Esophagus muscularis mucosa (tissue), 4 donors: ENCODE measurements at places on chromosomes 7 and 10. TPM values are rescaled to one million over a fixed set of nuclear protein-coding genes. Genes with fewer than 3 reads are reported as not detected.

SLC26A5 gene
- total RNA-seq = under 0.01 TPM

POLR1F gene
- total RNA-seq = 13.2 TPM

ANLN gene
- total RNA-seq = 10.8 TPM

NEUROD6 gene
- total RNA-seq = not detected

SPOCK2 gene
- total RNA-seq = 8.8 TPM

NODAL gene
- total RNA-seq = not detected

TEX36 gene
- not detected for total RNA-seq

CPEB3 gene
- 10.9 TPM for total RNA-seq

ARHGEF35 gene
- total RNA-seq = 1.5 TPM

WBP1L gene
- 98.7 TPM for total RNA-seq

H2BK1 gene
- total RNA-seq = not detected

ZNF503 gene
- total RNA-seq = 21.2 TPM

DPY19L1 gene
- total RNA-seq = 11.6 TPM

CHAT gene
- total RNA-seq = not detected

APBB1IP gene
- total RNA-seq = 5.8 TPM

STAG3 gene
- 0.50 TPM for total RNA-seq

MALSU1 gene
- total RNA-seq = 39.0 TPM

NPY4R2 gene
- total RNA-seq = not detected

PDK4 gene
- 467 TPM for total RNA-seq

DRGX gene
- total RNA-seq = not detected

PRF1 gene
- total RNA-seq = 1.2 TPM

MEOX2 gene
- total RNA-seq = 14.7 TPM

MMRN2 gene
- 66.0 TPM for total RNA-seq

CLRN3 gene
- total RNA-seq = not detected

ASB10 gene
- not detected for total RNA-seq
